ENCODE measurements at places on chromosomes 1 and 21.
A peak's percentile ranks its signal among the peaks of the same experiment; 100 is the strongest.

GRCh38 chr1:88581703-88582102 lies 102.4 kb upstream of the PKN2 start:
- DNase-seq, result no peak

- peak; percentile 46 for DNase-seq
These were observed 390 bp upstream of the S100A9 start for GRCh38 chr1:153357076-153357852.

- no peak for DNase-seq
These were observed 183.6 kb downstream of the GIPC2 start for GRCh38 chr1:78229344-78229743.

DNA sequence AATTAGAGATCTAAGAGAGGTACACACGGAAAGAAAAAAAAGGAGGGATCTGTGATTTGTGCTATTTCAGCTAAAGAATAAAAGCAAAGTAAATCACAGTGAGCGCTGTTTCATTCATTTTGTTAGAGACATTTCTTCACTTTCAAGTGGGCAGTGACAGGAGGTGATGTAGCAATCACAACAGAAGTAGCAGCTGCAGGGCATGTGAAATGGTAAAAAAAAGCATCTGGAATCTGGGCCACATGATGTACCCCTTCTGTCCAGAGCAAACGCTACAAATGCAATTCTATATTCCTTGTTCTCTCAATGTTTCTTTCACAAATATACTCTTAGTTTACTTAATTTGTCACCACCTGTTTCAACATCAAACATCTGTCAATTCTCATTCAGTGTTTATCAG lies 786.5 kb downstream of the LRRIQ3 start:
- DNase-seq, result no peak

GRCh38 chr1:220315070-220315839 lies 43.0 kb upstream of the RAB3GAP2 start:
- DNase-seq, result no peak

DNA sequence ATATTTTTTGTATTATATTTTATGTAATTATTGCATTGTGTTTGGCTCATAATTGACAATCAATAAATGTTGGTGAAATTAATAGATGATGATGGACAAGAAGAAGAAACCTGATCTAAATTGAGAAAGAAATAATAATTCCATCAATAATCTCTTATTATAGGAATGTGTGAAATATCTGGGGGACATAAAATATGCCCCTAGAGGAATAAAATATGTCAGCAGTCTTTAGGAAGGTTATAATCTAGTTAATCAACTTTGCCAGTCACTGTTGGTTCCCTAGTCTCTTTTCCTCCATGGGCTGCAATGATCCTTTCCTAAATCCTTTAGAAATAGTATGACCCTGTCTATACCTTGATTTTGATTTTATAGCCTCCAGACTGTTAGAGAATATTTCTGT lies 549.7 kb upstream of the ADGRL4 start:
- no peak for DNase-seq

- DNase-seq, result no peak
These were observed 12.3 kb downstream of the AHDC1 start for GRCh38 chr1:27591622-27592021.

DNA sequence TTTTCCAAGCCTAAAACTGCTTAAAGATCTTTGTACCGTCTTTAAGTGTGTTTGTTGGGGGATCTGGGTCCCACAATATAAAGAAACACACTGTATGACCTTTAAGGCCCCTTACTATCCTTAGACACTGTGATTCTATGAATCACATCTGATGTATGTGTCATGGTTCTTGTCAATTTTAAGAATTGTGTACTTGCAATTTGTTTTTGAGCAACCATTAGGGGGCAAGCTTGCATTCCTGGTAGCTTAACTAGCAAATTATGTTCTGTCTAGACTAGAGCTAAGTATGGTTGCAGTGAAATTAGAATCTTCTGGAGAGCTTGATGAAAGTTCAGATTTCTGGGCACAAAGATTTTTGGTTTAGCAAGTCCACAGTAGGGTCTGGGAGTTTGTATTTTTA lies 219.5 kb downstream of the TPR start:
- no peak for DNase-seq
